ENCODE measurements at places on chromosomes 6 and 20.

GRCh38 chr6:66662196-66662595 lies 955.2 kb upstream of the EYS start:
- no peak for DNase-seq

- DNase-seq: no peak
Observed at GRCh38 chr6:78935553-78935952, 68.2 kb downstream of the IRAK1BP1 start.

- DNase-seq: peak; percentile 13
Observed at GRCh38 chr6:153231048-153231646, 100.1 kb upstream of the RGS17 start.

DNA sequence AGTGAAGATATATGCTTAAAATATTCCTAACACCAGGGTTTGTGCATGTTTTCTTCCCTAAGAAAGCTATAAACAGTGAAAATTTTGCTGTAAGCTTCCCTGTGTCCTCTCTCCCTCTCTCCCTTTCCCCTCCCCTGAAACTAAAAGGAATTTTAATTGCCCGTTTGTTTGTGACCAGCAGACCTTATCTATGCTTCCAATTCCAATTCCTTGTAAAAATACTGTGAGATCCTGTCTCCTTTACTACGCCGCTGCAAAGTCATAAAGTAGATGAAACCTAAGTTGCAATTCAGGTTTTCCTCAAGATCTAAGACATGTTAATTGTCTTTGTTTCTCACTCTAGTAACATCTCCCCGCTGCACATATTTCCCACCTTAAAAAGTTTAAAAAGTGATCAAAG lies 82.3 kb downstream of the DNAH8 start:
- DNase-seq: no peak

DNA sequence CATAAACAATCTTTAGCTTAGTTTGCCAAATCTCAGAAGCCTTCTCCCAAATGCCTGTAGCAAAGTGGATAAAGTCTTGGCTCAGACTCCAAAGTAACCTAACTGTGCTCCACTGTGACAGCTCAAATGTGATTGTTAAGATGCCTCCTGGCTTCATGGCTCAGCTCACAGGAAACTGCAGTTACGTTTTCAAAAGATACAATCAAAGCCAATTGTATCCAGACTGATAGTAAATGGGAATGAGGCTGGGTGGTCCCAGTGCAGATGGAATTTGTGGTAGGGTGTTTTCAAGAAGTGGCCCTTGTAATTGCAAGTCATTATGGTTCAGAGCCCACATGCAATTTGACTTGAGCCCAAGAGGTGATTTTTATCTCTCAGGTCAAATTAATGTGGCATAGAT lies 151.2 kb upstream of the TAB2 start:
- DNase-seq: no peak

GRCh38 chr20:24165301-24166122 lies 176.9 kb upstream of the GGTLC1 start:
- no peak for DNase-seq

DNA sequence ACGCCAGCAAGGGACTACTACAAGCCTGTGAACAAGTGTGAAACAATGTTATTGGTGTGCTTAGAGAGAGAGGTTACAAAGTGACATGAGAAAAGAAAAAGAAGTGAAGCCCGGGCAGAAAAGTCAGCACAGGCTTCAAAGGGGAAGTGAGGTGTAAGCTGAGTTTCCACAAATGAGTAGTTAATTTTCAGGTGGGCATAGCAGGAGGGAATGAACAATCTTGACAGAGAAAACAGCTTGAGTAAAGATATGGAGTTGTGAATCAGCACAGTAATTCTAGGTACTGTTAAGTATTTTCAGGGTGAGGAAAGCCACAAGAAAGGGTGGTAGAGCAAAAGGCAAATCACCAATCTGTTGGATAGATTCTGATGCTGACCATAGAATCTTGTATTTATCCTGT lies 4.3 kb downstream of the KCNQ5 start:
- no peak for DNase-seq

Measured in CD4-positive, alpha-beta T cell (primary cell).